ENCODE measurements at places on chromosomes 7 and 10. TPM values are rescaled to one million over a fixed set of nuclear protein-coding genes. Genes with fewer than 3 reads are reported as not detected.
A peak's percentile ranks its signal among the peaks of the same experiment; 100 is the strongest.

DNA sequence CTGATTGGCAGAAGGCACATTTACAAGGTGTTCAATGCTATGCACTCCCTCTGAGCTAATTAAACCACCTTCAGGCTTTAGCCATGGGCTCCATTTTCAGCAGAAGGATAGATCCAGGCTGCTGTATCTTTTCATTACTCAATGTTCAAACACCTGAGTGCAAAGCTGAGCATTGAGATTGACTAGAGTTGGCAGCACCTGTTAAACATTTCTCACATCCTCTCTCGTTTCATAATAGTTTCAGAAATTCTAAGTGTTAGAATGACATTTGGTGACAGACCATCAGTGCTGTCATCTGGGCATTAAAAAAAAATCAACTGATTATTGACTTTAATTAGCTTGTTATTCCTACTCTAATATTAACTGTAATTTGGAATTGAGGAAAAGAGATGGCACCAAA is 187.1 kb upstream of the SEMA3E start:
- DNase-seq, result no peak

DNA sequence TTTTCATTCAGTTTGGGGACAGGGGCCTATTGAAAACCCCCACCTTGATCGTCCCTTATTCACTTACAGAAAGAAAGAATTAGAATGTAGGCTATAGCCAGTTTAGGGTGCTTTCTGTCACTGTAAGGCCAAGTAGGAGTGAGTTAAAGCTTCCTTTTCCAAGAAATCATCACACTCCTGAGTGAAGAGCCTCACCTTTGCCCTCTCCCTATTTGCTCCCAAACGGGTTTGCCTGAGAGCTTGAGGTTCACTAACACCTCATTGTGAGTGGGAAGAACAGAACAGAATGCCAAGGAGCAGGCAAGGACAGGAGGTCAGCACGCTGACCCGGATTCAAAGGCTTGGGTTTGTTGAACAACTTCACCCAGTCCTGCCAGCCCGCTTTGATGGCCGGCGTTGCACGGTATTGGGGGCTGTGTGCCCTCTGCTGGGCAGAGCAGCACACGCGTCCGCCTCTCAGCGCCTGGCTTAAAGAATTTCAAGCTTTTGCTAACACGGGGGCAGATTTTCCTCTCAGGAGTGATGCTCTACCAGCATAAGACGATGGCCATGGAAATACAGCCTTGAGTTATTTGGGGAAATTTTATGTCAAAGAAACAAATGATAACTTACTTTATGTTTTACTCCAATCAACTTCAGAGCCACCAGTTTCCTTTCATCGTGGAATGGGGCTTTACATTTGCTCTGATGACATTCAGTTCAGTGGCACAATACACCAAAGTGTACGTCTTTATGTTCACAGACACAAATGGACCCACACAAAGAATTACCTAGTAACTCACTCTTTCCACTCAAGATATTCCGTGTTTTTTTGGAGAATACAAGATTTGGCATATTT is 470.0 kb downstream of the SUGCT start:
- peak; percentile 18 for DNase-seq

GPER1 gene
- total RNA-seq, result 1.0 TPM

GRCh38 chr7:26627891-26628341 is 236.5 kb downstream of the SKAP2 start:
- no peak for DNase-seq

SORCS1 gene
- total RNA-seq, result 1.3 TPM

PTF1A gene
- 48.3 TPM for total RNA-seq

- no peak for DNase-seq
Observed at GRCh38 chr10:36880898-36881297, 244.5 kb upstream of the ANKRD30A start.

CCNY gene
- 18.9 TPM for total RNA-seq

DNA sequence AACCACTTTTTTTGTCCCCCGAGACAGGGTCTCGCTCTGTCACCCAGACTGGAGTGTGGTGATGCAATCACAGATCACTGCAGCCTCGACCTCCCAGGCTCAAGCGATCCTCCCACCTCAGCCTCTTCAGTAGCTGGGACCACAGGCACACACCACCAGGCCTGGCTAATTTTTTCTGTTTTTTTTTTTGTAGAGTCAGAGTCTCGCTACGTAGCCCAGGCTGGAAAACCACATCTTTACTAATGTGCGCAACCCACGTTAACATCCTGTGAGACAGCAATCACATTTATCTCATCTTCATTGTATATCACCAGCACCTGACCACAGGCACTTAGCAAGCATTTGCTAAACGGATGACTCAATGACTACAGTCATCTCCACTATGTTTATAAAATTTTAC is 77.8 kb upstream of the ATP6V0A4 start:
- DNase-seq, result no peak

GRCh38 chr7:139680676-139681462 is 96.9 kb downstream of the HIPK2 start:
- DNase-seq, result no peak

- no peak for DNase-seq
Observed at GRCh38 chr7:10939237-10939910, 34.3 kb upstream of the PHF14 start.

DNA sequence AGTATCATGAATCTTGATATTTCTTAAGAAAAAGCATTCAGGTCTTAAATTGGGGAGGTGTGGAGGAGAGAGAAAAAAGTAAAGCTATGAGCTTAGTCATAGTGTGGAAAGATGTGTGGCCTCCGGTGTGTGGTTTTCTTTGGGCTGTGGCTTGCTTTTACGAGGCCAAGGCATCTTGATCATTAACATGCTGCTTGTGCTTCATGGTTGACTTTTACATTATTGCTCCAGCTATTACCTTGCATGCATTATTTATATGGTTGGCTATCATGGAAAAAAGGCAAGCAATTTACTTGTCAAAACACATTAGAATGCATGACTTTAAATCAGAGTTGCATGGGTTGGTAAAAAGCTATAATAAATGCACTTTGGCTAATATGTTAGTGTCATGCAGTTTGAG is 300.7 kb upstream of the ADARB2 start:
- DNase-seq, result no peak

HOXA7 gene
- total RNA-seq, result 0.26 TPM

GRCh38 chr7:115491744-115492380 is 538.7 kb downstream of the TFEC start:
- DNase-seq, result no peak

NME8 gene
- not detected for total RNA-seq

ECD gene
- total RNA-seq, result 19.8 TPM

- peak; percentile 60 for DNase-seq
Observed at GRCh38 chr10:29841724-29842649, 207.2 kb upstream of the SVIL start.

- no peak for DNase-seq
Observed at GRCh38 chr10:33112831-33113455, 154.9 kb upstream of the ITGB1 start.

ATG9B gene
- total RNA-seq, result not detected

DNA sequence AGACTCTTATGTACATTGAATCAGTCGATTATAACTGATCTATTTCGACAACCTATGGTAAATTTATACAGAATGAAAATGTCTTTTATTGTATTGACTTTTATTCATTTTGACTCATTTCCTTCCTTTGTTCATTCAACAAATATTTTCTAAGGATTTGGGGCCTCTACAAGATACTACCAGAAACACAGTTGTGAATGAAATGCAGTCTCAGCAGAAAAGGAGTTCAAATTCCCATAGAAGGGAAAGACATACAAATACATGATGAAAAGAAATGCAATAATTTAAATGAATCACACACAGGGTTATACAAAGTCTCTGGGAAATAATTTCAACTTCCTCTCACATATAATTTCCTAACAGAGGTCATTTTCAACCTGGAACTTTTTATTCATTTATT is 134.0 kb upstream of the SEMA3A start:
- DNase-seq, result no peak

GRCh38 chr7:135644154-135644553 is 18.2 kb upstream of the STMP1 start:
- DNase-seq, result no peak

DNA sequence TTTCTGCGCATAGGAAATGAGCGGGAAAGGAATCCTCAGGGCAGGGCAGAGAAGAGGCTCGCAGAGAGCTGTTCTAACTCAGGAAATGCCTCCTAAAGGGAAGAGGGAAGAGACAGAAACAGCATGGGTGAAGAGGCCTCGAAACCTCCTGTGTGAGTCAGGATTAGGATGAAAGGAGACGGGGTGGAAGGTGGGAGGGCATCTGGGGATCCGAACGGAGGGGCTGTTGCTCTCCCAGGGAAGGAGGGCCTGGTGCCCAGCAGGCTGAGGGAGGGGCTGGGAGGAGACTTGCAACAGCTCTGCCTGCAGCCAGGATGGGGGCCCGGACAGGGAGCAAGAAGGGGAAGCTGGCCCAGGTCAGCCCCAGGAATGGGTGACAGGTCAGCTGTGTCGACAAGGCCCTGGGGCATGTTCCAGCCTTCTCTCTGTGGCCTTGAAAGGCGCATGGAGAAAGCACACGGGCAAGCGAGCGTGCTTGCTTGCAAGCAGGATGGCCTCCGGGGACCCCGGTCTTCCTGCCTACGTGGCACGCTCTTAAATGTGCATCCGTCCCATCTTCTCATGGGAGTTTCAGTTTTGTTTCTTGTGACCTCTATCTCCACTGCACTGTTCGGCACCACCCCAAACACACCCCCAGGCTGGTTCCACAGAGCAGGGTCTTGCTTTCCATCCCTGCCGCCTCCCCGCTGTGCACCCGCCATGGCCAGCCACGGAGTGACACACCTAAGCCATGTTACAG is 63.5 kb downstream of the HIPK2 start:
- DNase-seq, result no peak

DNA sequence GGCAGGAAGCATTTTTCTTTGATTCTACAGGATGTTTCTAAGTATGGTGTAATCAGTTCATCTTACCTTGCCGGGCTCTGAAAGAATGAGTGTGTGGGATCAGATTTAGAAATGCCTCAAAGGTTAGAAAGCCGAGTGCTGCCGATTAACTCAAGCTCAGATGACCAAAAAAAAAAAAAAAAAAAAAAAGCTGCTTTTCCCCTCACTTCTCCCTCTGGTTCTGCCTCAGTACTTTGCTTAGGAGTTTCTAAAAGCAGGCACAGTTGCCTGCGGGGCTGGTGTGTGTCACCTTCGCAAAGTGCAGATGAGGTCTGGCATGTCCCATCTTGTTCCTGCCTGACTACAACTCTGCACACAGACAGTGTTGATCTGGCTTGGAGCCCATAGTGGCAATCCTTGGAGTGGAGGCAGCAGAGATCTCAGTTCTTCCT is 47.0 kb downstream of the KIAA1217 start:
- no peak for DNase-seq

GRCh38 chr7:75662579-75663301 is 76.0 kb downstream of the HIP1 start:
- DNase-seq, result no peak

- no peak for DNase-seq
Observed at GRCh38 chr7:1931256-1931950, 261.3 kb downstream of the ELFN1 start.

TUBAL3 gene
- not detected for total RNA-seq

DNA sequence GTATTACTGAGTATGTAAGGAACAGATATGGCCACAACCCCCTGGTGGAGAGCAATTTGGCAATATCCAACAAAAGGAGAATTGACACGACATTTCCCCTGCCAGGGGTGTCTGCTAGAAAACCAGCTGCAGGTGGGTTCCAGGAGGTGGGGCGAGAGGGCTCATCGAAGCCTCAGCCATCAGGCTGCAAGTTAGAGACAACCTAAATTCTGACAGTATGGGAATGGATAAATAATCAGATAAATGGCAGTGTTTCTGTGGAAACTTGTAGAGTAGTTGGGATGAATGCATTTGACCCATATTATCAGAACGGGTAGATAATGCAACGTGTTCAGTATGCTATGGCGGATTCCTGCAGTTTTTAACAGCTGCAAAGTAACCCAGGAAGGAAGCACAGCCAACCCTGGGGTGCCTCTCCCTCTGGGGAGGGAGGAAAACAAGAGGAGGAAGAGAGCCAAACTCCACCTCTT is 3.5 kb downstream of the TMEM273 start:
- DNase-seq, result no peak

DNA sequence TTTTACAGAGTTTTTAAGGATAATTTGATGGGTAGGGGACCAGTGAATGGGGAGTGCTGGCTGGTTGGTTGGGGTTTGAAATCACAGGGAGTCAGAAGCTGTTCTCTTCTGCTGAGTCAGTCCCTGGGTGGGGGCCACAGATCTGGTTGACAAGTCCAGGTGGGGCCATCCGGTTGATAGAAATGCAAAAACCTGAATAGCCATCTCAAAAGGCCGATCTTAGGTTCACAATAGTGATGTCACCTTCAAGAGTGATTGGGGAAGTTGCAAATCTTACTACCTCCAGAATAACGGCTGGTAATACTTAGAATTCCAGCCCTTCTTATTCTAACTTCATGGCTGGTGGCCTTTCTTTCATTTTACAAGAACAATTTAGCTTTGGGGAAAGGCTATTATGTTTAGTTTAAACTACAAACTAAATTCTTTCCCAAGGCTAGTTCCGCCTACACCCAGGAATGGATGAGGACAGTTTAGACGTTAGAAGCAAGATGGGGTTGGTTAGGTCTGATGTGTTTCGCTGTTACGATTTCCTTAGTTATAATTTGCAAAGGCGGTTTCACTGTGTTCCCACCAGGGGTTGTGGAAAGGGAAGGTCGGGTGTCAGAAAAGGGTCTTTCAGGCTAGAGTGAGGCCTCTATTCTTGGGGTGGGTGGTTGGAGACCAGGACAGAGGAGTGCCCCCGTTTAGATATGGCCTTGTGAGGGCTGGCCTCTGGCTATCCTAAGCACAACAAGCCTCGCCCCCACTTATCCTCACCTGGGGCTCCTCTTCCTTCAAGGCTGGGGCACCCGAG is 27.4 kb downstream of the IFT22 start:
- no peak for DNase-seq

DNA sequence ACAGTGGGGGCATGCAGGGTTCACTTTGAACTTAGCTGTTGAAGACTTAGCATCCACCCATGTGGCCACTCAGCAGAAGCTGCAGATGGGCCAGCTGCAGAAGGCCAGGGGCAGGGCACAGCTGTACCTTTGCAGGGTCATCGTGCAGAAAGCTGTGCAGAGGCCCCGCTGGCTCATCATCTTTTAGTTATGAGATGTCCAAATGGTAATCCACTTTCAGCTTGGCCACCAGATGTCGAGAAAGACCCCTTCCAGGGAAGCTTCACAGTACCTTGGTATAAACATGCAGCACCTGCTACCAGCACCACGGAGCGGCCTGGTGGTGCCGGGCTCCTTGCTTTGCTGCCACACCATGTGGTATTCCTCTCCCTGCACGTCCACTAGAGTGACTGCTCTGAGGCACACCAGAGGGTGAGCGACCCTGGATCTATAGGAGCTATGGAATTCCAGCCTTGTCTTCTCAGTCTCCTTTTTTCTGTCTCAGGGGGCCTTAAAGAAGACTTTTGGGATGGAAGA is 74.2 kb upstream of the LAMB4 start:
- DNase-seq, result no peak

DNA sequence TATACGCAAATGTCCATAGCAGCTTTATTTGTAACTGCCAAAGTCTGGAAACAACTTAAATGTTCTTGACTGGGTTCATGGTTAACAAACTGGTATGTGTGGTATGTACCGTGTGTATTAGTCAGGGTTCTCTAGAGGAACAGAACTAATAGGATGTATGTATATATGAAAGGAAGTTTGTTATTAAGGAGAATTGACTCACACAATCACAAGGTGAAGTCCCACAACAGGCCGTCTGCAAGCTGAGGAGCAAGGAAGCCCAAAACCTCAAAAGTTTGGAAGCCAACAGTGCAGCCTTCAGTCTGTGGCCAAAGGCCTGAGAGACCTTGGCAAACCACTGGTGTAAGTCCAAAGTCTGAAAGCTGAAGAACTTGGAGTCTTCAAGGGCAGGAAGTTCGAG is 66.8 kb downstream of the TMEM168 start:
- DNase-seq, result no peak
